Stimulated activated CD8-positive, alpha-beta memory T cell treated with anti-CD3 and anti-CD28 coated beads, Interleukin-15, amount 100 ng/mL, for 4 hours (primary cell): ENCODE measurements at places on chromosomes 12 and 14.

GRCh38 chr14:102568115-102568614 is 24.3 kb upstream of the RCOR1 start:
- DNase-seq = no peak

DNA sequence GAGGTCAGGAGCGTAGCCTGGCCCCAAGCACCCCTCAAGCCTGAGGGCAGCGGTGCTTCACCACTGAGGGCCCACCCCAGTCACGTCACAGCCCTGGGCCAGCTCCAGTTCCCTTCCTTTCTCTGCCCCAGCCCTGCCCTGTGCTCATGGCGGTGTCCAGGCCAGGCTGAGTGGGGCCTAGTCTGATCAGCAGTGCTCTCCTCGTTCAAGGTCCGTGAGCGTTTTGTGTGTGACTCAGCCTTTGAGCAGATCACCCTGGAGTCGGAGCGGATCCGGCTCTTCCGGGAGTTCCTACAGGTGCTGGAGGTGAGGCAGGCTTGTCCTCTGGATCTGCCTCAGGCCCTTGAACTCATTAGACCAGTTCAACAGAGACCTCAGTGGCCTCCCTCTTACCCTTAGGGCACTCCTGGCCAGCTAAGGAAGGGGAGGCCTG is 19.0 kb downstream of the PRPF40B start:
- no peak for DNase-seq

DNA sequence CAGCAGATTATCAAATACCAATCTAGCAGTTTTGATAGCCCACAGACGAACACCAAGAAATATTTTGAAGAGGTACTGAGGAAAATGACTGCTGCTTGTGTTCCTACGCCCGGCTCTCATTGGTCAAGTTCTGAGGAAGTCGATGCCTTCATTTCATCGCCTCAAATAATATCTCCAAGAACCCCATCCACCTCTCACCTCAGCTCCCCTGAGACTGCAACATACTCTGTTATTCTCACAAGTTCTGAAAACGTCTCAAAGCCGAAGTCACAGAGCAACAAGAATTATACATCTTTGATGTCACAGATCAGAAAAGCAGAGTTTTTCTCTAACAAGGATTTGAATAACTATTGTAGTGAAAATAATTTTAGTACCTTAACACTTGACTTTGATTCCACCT is 55.5 kb upstream of the BCAT1 start:
- no peak for DNase-seq

DNA sequence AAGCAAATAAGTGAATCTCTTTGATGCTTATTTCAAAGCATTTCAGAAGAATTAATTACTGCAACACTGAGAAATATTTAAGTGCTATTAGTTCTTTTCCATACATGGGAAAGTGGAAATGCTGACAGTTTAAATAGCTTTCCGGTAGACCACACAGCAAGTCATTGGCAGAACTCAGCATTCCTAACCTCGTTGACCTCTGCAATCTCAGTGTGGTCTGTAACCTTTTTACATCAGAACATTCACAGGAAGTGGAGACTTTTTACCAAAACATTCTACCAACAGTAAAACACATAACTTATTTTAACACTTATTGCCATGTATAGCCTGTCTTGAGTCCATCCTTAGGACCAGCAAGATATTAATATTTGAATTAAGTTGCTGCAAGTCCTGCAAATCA is 249.5 kb upstream of the DCN start:
- no peak for DNase-seq

- no peak for DNase-seq
Measured at GRCh38 chr14:60317609-60318008, 68.6 kb downstream of the PPM1A start.
